Bronchus fibroblast of lung (primary cell): ENCODE measurements at places on chromosomes 5 and 9. TPM values are rescaled to one million over a fixed set of nuclear protein-coding genes. Genes with fewer than 3 reads are reported as not detected.

Gene ARL14EPL
- 0.17 TPM in 1 of 2 replicates, not detected in the other for total RNA-seq

Gene SOWAHA
- total RNA-seq, result under 0.01 TPM in 1 of 2 replicates, not detected in the other

Gene GFPT2
- total RNA-seq, result 57.0 and 57.5 TPM in 2 replicates

Gene PCDHB7
- total RNA-seq, result 0.15 and 0.17 TPM in 2 replicates

Gene ATP6V1G1
- 90.8 and 93.3 TPM in 2 replicates for total RNA-seq

Gene IFNE
- total RNA-seq, result 0.17 TPM in 1 of 2 replicates, not detected in the other

Gene PCDHA13
- total RNA-seq, result not detected in 2 replicates

Gene TMEM8B
- total RNA-seq, result 3.9 and 4.3 TPM in 2 replicates

Gene ARID3C
- total RNA-seq, result not detected in 2 replicates

Gene SPOUT1
- total RNA-seq, result 33.1 and 35.7 TPM in 2 replicates

Gene OBP2B
- not detected in 2 replicates for total RNA-seq

Gene STKLD1
- total RNA-seq, result not detected in 2 replicates

Gene GRM6
- total RNA-seq, result not detected in 2 replicates

Gene MARCHF11
- not detected in 2 replicates for total RNA-seq

Gene UGT3A2
- total RNA-seq, result not detected in 2 replicates

Gene NDUFS6
- total RNA-seq, result 100 and 103 TPM in 2 replicates

Gene IFNA2
- total RNA-seq, result not detected in 2 replicates

Gene CDC20B
- not detected in 2 replicates for total RNA-seq

Gene FOXD4L6
- total RNA-seq, result under 0.01 TPM in 1 of 2 replicates, not detected in the other

Gene RASGRF2
- 4.9 and 5.7 TPM in 2 replicates for total RNA-seq

Gene IFNA13
- total RNA-seq, result not detected in 2 replicates

Gene GARIN3
- total RNA-seq, result not detected in 2 replicates

Gene CCDC112
- 6.5 and 8.7 TPM in 2 replicates for total RNA-seq

Gene GABRP
- total RNA-seq, result not detected in 2 replicates

Gene FCN2
- not detected in 2 replicates for total RNA-seq

Gene FOXD4L4
- not detected in 2 replicates for total RNA-seq

Gene IRX1
- not detected in 2 replicates for total RNA-seq

Gene BTNL3
- not detected in 2 replicates for total RNA-seq

Gene SPINK6
- not detected in 2 replicates for total RNA-seq

Gene JAKMIP2
- total RNA-seq, result 9.2 and 14.1 TPM in 2 replicates

Gene DCTN3
- 125 and 175 TPM in 2 replicates for total RNA-seq
